ENCODE measurements at places on chromosomes 6 and 20.

DNA sequence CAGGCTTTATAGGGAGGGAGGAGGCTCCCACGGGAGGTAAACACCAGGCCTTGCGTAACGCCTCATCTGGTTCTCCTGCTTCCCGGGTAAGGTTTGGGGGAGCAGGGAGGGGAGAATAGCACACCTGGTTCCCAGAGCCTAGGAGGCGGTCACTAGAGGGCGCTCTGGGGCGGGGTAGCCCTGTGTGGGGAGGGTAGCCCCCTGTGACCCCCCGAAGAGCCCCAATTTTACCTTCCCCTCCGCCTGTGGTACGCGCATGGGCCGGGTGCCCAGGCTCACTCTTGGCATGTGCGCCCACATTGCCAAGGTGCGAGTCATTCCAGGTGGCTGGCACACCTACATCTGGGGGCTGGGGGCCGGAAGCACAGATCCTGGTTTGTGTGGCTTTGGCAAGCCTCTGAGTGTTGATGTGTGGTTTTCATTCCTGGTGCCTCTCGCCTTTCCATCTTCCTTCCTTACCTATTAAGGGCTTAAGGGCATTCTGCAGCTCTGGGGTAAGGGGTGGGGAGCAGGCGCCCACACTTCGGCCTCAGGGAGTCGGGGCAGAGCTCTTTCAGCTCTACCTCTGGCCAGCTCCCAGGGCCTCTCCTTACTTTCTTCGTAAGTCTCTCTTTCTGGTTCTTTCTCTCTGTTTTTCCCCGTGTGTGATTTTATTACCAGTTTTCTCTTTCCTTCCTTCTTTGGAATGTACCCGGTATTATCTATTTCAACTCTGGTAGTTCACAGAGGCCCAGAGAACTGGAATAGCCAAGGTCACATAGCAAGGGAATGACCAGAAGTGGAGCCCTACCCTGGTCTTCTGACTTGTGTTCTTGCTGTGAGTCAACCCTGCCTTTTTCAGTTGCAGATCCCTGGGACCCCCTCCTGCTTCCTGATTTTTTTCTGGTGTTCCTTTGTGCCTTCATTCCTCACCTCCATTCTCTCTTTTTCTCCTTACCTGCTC is 492 bp upstream of the RNF39 start:
- DNase-seq, result peak; percentile 21

- DNase-seq, result no peak
These were observed 82.1 kb downstream of the UNC5CL start for GRCh38 chr6:40956936-40957335.

DNA sequence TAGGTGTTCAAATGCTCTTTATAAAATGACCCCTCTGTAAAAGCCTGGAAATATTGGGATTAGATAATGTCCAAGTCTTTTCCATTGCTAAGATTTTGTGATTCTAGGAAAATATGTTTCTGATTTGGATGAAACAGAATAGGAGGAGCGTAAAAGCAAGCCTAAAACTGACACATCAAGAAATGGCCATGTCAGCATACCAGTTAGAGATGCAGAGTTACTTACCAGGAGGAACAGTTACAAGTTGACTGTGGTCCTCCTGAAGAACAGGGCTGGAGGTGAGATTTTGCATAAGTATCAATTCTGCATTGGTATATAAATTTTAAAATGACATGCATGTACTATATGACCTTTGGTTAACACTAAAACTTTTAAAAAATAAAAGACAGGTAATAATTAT is 35.3 kb downstream of the EYA2 start:
- DNase-seq, result no peak

DNA sequence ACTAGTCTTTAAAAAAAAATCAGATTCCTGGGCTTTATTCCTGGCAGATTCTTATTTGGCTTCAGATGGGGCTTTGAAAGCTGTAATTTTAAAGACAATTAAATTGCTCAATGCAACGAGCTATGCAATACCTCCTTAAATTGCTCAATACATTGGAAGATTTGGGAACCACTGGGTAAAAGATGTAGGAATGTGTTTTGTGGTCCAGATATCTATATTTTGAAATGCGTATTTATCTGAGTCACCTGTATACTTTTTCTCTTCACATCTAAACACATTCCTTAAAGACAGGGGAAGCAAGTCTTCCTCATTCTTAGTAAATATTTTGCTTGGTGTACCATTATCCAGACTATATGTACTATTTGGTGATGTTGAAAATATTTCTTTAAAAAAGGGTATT is 29.6 kb upstream of the MAP7 start:
- no peak for DNase-seq

DNA sequence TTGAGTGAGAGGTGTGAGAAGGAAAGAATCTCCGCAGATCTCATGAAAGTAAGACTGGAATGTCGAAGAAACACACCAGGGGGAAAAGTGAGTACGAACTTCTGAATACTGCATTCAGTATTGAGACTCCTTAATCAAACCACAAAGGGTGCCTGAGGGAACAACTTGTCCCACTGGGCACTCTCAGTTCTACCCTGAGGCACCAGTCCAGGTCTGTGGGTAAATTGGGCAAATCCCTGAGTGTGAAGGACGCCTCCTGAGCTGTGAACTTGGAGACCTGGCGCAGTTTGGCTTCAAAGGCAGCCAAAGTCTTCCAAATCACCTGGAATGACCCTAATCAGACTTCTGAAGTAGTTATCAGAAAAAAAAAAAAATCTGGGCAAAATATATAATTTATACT is 329.7 kb downstream of the BTBD9 start:
- DNase-seq, result no peak

DNA sequence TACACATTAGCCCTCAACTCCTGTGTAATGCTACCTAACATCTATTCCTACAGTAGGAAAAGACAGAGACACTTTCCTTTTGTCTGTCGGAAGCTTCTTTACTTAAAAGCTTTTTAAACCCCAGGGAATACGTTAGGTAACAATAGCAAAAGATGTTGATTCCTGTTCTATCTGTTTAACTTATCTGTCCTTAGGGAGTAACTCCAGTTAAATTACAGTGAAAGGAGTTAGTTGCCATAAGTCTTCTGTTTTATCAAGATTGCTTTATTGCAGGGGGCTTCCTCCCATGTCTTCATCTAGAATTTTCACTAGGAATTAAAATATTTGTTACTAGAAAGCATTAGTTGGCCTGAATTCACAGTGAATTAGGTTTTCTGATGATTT is 26.2 kb downstream of the TOP1 start:
- no peak for DNase-seq

DNA sequence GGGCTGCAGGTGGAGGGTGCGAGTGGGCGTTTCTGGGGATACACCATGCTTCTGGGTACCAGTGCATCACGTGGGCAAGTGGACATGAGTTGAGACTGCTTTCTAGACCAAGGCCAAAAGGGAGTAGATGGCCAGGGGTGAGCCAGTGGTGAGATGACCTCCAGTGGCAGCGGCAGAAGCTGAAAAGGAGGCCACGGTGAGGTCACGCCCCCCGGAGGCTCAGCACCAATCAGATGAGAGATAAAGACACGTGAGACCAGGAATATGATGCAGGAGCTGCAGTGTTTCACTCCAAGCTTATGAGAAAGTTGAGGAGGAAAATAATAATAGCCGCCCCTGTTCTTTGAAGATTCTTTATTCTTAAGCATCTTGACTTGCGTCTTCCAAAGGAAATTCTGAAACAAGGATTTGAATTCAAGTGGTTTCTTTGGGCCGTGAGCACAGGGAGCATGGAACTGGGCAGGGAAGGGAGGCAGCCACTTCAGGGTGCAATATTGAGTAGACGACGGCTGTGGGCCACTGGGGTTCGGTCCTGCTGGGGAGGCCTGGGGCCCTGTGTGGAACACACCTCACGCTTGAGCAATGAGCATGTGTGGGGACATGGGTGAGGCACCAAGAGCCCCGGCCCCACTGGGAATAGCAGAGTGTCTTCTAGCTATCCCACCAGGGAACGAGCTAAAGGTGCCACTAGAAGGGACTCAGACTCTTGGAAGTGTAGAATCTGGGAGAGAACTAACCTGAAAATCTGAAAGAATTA is 156.7 kb upstream of the LRFN2 start:
- DNase-seq, result no peak

DNA sequence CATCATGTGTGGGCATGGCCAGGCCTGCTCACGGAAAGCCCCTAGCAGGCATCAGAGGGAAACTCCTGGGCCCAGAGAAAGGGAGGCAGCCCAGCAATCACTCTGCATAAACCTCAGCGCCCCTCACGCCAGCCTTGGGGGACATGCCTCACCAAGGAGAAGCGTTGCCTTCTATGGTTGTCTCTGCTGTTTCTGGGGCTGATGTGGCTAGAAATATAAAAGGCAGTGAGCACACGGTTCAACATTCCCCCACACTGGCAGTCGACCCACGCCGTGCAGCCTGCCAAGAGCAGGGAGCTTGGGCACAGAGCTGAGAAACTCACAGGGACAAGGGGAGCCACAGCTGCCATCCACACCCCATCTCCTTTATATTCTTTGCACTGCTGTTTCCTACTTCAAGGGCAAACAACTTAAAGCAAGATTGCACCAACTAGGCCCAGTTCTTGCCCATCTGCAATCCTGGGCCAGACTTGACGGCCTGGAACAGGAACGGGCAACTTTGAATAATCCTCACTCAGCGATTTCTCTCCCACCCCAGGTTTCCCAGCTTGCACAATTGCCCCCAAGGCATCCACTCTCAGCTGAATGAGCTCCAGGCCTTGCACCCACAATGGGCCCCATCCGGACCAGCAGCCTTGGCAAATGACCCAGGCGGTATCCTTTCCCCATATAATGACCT is 35.5 kb upstream of the FOXC1 start:
- DNase-seq, result peak; percentile 55

DNA sequence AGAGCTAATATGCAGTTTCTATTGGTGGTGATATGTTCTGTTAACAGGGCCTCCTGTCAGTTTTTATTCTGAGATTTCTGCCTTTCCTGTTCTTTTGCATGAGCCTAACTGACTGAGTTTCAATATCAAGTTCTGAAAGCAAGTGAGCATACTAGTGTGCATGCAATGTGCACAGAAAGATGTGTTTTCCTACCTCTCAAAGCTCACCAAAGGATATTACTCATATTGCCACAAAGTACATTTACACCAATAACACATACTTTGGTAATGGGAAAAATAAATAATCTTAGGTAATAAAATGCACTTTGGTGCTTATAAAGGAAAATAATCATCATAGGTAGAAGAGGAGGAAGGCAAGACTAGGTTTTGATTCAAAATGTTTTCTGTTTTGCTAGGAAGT is 195.0 kb downstream of the KHDC1L start:
- DNase-seq, result no peak

GRCh38 chr6:87701344-87701675 is 723 bp downstream of the AKIRIN2 start:
- DNase-seq, result no peak

GRCh38 chr6:138219398-138219797 is 1.1 kb upstream of the PBOV1 start:
- no peak for DNase-seq

DNA sequence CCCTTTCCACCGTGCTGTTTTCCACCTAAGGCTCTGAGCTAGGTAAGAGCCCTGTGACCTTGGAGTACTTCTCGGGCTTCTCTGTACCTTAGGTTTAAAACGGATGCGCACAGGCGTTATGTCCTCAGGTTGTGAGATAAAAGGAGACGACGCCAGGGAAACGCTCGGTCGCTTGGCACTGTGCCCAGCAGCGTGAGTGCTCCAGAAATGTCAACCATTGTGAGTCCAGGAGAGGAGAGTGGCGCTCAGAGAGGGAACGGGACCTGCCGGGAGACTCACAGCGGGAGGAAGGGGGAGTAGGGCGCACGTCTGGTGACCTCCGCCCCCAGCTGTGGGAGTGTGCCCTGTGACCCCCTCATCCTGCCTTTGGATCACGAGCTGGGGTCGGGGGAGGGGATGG is 33.8 kb upstream of the SCRT2 start:
- DNase-seq, result peak; percentile 85

DNA sequence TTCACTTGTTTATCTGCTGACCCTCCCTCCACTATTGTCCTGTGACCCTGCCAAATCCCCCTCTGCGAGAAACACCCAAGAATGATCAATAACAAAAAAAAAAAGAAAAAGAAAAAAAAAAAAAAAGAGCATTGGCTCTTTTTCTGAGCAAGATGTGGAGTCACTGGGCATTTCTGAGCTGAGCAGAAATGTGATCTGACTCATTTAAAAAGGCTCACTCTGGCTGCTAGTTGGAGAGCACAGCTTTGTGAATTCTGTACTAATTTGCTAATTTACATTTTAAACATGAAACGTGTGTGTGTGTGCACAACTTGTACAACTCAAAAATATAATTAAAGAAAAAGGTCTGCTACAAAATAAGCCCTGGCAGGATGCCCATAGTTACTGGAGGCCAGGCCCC is 20.2 kb downstream of the SCML4 start:
- no peak for DNase-seq

- no peak for DNase-seq
These were observed 2.3 kb downstream of the SERPINB1 start for GRCh38 chr6:2839195-2839981.

- no peak for DNase-seq
These were observed 152.9 kb upstream of the DST start for GRCh38 chr6:56795466-56796195.

GRCh38 chr6:116118608-116119007 is 7.3 kb downstream of the COL10A1 start:
- DNase-seq, result no peak

DNA sequence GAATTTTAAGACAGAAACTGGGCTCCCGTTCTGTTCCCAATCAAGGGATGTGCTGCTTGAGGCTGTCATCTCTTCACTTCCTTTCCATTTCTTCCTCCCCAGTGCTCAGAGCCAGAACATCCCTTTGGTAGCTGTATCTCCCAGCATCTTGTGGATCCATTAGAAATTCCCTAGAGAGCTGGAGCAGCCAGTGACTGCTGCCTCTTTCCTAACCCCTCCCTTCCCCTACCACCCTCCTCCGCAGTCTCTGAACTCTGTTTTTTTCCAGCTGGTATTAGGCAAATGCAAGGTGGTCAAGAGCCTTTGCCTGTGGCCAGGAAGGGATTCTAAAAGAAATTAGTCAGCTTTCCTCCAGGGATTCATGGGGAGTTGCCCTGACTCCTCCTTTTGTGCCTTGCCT is 208.0 kb downstream of the EYA2 start:
- DNase-seq, result no peak

DNA sequence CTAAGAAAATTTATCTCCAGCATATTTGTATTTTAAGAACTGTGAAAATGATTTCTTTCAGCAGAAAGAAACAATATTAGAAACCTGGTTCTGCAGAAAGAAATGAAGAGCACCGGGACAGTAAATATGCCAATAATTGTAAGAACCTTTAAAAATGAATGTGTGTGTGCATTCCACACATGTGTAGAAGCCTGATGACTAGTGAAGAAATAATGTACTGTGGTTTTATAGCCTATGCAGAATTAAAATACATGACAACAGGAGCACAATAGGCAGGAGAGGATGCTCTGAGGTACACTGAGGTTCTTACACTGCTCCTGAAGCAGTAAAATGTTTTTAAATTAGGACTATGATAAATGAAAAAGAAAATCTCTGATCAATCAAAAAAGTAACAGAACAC is 48.9 kb downstream of the SNX14 start:
- DNase-seq, result no peak

GRCh38 chr6:22621028-22621427 is 51.7 kb downstream of the HDGFL1 start:
- no peak for DNase-seq

GRCh38 chr6:130178692-130179091 is 44.1 kb downstream of the SAMD3 start:
- no peak for DNase-seq

- no peak for DNase-seq
These were observed 76.6 kb upstream of the QKI start for GRCh38 chr6:163337958-163338357.

GRCh38 chr6:164807125-164807524 is 502.3 kb downstream of the C6orf118 start:
- DNase-seq, result no peak
